ENCODE measurements at places on chromosomes 2 and 18.

GRCh38 chr18:35268821-35269220, 21.2 kb downstream of the ZSCAN30 start:
- no peak for DNase-seq

GRCh38 chr2:127044977-127045661, 61.8 kb downstream of the BIN1 start:
- no peak for DNase-seq

DNA sequence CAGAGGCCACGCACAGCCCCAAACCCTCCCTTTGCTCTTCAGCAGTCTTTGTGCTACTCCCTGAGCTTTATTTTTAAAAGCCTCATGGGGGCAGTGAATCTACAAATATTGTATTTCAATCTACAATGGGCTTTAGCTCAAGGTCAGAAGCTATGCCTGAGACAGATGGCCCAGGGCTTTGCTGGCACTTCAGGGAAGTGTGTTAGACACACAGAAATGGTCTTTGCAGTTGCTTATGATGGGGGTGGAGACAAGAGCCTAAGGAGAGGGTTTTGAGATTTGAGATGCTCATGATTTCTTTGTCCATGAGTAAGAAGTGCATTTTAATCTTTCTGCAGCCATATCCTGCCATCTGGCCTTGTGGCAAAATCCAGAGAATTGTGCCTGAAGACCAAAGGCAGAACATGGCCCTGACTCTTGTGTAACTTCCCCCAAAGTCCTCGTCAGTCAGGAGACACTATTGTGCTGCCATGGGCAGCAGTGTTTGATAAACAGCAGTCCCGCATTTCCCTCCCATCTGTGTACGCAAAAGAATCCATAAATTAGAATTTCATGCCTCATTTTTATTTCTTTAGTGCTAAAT, 92.6 kb downstream of the VAPA start:
- no peak for DNase-seq

DNA sequence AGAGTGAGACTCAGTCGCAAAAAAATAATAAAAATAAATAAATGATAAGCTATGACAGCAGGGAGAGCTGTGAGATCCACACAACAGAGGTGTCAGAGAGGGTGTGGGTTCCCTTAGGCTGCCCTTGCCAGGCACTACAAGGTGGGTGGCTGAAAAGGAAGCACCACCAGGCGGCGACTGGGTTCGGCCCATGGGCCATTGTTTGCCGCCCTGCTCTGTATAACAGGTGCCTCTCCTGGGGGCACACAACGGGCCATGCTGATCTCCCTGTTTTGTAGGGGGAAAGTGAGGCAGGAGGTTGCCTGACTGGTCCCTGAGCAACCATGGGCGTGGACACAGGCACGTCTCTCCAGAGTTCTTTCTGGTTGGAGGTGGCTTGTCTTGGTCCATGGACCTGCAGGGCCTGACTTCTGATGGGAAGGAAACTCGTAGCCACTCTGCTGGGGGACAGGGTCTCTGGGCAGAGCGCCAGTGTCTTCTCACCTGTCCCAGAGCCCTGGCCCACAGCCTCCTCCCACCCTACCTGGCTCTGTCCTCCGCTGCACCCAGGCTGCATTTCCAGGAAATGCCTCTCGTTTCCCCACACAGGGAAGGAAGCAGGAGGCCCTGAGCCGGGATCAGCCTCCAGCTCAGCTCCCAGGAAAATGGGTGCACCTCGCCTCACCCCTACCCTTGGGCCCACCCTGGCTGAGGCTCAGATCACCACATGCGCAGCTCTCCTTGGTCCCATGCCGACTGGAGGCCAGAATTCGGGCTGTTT, 109.6 kb upstream of the ODC1 start:
- DNase-seq: no peak

DNA sequence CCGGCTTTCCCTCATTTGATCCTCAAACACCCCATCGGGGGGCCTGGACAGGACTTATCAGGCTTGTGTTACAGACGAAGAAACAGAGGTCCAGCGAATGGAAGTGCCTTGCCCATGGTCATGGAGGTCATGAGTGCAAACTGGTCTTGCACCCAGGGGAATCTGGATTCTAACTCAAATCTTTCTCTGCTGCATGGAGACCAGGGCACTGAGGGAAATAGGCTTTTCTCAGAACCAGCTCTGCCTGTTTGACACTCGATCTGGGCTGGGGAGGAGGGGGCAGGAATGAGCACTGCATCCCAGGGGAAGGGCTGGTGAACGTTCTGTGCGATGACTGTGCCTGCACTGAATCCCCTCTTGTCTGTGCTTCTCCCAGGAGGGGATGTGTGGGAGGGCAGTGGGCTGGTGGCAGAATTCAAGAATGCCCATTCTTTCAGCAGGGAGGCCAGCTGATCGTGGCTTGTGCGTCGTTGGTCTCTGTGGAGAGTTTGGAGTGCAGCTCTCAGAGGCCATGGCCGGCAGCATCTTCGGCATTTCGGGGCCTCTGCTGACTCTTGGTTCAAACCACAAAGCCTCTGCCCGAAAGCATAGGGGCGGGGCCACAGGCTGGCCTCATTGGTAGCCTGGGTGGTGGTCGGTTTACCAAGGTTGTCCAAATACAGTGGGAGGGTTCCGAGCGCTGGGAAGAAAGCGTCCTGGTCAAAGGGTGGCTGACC, 171.6 kb downstream of the DDX1 start:
- no peak for DNase-seq

DNA sequence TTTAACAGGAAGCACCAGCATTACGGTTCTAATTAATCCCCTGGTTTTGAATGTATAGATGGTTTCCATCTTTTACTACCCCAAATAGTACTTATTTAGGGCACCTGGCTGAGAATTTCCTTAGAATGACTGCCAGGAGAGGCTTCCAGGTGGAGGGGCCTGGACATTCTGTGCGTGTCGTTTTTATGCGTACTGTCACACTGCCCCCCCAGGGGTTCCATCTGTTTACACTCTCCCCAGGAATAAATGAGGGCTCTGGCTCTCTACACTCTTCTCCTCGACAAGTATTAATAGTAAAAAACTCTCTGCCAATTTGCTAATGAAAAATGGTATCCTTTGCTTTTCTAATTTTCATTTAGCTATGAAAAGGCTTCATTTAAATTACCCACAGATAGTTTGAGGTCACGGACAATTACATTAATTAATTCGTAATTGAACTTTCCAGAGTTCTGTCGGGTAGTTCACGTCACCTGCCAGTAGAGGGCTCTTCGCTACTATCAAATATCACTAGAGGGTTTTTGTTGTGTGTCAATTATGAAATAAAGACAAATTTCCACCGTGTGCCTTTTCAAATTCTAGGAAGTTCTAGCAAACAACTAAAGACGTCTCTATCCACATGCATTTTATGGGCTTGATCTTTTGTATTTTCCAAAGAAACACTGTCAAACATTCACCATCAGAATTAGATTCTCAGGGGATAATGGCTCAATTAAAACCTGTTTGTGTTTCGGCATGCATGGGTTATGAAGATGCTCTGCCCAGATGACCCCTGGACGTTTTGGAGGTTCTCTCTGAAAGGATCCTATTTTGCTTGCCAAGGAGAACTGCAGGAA, 88.8 kb upstream of the ASB18 start:
- DNase-seq: no peak

DNA sequence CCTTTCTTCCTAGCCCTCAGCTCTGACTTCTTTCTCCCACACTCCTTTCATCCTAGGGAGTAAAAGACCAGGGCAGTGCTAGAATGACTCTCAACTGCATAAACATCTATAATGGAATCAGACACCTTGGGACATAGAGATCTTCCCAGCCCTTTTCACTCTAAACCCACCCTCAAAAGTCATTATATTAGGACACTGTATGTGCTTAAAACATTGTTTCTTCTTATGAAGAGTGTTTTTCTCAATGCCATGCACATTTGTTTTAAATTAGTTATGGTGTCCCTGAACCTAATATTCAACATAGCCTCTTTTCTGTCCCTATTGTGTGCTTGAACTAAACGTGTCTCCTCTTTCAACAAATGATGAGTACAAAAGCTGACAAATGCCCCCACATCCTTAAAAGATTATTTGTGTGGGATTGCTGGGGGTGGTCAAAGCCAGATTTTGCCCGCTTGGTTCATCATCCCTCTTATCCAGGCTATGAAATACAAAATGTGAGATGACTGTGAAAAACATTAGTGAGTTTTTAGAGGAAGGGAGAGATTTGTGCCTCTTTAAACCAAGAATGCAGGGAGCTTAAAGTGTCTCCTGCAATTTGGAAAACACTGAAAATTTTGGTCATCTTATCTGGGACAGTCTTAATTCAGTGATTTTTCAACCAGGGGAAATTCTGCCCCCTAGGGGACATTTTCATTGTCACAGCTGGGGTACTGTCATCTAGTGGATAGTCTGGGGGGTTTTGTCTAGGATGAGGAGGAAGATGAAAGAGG, 29.0 kb downstream of the SERPINB5 start:
- no peak for DNase-seq

- DNase-seq: no peak
These were observed 868.7 kb downstream of the BCL11A start for GRCh38 chr2:59684771-59685166.

- no peak for DNase-seq
These were observed 170.8 kb downstream of the SUCLG1 start for GRCh38 chr2:84288293-84288692.

DNA sequence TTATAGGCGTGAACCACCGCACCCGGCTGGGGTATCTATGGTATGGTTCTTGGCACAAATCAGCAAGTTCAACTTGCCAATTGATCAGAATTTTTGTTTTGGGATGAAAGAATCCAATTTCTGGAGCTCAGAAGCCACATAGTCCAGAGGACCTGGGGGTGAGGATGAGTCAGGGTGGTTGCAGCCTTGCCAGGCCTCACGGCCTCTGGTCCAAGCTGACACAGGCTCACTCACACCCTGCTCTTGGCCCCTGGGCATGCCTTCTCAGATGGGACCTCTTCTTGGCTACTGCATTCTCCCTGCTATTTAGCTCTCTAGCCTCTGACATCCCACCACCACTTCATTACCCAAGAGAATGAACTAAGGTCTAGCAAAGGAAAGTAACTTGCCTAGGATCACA, 16.3 kb downstream of the CAPG start:
- DNase-seq: no peak

GRCh38 chr2:36411962-36412444, 56.4 kb downstream of the CRIM1 start:
- no peak for DNase-seq

DNA sequence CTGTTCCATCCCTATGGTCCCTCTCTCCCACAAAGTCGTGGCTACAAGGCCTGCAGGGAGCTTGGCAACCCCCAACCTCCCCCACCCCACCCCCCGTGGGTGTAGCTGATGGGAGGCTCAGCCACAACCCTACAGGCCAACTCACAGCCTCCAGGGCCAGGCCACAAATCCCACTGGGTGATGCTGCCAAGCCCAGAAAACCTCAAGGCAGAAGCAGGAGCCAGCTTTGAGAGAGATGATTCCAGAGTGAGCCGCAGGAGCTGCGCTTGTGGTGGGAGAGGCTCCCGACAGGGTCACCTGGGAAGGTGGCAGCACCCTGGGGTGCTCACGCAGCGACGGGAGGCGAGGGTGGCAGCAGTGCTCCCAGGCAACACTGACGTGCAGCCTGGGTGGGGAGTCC, 44.8 kb downstream of the ADCY3 start:
- no peak for DNase-seq

- DNase-seq: no peak
These were observed at the start of gene KLHL14 for GRCh38 chr18:32772581-32773381. Gene KLHL14, minus strand, starts transcription at chr18:32773023. Its CDS starts 2,432 bp downstream, at chr18:32770591.

- no peak for DNase-seq
These were observed 934.1 kb upstream of the KLHL29 start for GRCh38 chr2:22450831-22451230.

Measured in stimulated activated CD4-positive, alpha-beta T cell treated with anti-CD3 and anti-CD28 coated beads, TNF-alpha, amount 100 ng/mL, for 1 hour (primary cell).